ENCODE measurements at places on chromosomes 7 and 10. TPM values are rescaled to one million over a fixed set of nuclear protein-coding genes. Genes with fewer than 3 reads are reported as not detected.

DNA sequence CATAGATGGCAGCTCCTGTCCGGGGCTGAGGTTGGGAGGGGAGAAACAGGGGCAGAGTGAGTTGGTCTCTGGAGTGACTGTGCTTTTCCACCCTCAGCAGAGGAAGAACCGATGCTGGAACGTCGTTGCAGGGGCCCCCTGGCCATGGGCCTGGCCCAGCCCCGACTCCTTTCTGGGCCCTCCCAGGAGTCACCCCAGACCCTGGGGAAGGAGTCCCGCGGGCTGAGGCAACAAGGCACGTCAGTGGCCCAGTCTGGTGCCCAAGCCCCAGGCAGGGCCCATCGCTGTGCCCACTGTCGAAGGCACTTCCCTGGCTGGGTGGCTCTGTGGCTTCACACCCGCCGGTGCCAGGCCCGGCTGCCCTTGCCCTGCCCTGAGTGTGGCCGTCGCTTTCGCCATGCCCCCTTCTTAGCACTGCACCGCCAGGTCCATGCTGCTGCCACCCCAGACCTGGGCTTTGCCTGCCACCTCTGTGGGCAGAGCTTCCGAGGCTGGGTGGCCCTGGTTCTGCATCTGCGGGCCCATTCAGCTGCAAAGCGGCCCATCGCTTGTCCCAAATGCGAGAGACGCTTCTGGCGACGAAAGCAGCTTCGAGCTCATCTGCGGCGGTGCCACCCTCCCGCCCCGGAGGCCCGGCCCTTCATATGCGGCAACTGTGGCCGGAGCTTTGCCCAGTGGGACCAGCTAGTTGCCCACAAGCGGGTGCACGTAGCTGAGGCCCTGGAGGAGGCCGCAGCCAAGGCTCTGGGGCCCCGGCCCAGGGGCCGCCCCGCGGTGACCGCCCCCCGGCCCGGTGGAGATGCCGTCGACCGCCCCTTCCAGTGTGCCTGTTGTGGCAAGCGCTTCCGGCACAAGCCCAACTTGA, 2.7 kb downstream of the REPIN1 start:
- DNase-seq: no peak

DNA sequence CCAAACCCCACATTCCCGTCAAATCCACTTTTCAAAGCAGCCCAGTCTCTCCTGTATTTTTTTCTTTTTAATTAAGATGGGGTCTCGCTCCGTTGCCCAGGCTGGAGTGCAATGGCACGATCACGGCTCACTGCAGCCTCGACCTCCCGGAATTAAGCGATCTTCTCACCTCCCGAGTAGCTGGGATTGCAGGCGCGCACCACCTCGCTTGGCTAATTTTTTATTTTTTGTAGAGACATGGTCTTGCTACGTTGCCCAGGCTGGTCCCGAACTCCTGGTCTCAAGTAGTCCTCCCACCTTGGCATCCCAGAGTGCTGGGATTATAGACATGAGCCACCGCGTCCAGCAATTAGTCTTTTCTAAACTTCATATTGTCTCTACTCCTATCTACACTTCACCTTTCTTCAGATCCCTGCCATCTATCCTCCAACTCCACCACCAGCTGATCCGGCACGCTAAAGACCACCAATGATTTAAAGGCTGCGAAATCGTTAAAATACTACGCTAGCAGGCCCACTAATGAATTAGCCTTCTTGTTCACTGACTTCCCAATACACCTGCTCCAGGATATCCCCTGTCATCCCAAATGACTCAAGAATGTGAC, 525 bp upstream of the CHUK start:
- DNase-seq: no peak

DNA sequence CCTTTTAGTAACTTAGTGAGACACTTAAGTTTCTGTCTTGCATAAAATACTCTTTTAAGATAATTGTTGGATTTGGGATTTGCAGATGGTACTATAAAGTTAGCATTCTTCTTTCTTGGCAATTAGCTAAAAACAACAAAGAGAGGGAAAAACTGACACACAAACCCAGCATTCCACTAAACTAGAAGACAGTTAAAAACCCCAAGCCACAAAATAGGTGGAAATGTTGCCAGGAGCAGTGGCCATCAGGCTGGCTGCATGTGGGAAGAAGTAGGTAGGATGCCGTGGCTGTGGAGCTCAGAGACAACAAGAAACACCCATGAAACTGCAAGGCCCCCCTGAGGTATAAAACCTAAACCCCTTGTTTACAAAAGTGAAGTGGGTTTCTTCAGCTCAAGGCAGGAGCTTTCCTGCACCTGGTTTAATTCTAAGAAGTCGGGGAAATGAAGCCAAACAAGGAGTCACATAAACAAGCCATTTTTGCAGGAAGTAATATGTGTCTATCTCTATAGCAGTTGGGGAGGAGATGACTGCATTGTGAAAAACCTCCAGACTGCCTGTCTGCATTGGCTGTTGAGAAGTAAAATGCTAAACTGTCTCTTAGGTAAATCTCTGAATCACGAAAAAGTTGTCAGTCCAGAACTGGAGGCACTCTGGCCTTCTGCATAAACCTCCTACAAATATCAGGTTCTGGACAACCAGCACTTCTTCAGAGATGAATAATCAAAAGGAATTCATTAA, 9.5 kb downstream of the RAB18 start:
- peak; percentile 19 for DNase-seq

DNA sequence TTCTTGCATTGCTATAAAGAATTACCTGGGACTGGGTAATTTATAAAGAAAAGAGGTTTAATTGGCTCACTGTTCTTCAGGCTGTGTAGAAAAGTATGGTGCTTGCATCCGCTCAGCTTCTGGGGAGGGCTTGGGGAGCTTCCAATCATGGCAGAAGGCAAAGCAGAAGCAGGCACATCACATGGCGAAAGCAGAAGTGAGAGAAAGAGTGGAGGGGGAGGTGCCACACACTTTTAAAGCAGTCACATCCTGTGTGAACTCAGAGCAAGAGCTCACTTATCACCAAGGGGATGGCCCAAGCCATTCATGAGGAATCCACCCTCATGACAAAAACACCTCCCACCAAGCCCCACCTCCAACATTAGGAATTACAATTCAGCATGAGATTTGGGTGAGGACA, 303.5 kb downstream of the OTUD1 start:
- DNase-seq: no peak

DNA sequence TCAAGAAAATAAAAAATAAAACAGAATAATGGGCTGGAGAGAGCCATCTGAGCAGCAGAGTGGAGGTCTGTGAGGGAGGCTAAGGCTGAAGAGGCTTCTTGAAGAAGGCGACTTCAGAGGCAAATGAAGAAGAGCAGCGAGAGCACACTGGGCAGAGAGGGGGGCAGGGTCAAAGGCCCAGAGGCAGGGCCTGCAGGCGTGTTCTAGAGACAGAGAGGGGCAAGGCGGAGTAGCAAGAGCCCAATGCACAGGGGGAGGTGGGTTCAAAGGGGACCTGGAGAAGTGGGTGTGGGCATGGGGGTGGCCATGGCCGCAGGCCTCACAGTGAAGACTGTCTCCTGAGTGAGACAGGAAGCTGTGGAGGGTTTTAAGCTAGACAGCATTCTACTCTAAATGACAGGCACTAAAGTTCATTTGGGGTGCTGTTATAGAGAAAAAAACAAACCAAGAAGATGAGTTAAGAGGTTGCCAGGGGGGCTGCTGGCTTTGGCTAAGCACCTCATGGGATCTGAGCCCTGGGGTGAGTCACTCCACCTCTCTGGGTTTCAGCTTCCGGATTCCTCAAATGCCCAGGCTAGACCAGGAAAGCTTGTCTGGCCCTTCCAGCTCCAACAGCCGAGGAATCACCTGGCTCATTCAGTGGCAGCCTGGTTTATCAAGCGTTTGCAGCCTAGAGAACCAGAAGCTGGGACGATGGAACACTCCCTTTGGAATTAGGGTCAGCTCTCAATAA, 81.7 kb downstream of the DLG5 start:
- no peak for DNase-seq

GRCh38 chr10:44009891-44010632, 361.4 kb upstream of the ZNF32 start:
- no peak for DNase-seq

DNA sequence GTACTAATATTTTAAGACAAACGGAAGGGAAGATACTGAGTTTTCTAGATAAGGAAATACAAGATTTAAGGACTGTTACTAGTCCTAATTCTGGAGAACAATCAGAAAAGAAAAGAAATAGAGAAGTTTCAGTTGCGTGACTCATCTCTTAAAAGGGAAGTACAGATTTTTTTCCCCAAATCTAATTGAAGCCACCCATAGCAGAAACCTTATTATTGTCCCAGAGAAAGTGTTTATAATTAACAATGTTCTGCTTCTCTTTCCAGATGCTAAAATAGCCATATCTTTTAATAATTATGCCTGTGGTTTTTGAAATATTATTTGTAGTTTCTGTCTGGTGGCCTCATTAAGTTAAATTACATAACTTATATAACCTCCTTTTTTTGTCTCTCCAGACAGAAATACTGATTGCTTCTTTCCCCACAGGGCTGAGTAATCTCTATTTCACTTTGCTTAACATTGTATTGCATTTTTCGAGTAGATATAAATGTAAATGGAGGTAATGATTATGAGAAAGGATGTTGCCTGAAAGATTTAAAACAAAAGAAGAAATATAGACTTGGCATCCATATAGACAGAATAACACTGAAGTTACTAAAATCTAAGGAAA, 240.7 kb upstream of the MBL2 start:
- no peak for DNase-seq

DNA sequence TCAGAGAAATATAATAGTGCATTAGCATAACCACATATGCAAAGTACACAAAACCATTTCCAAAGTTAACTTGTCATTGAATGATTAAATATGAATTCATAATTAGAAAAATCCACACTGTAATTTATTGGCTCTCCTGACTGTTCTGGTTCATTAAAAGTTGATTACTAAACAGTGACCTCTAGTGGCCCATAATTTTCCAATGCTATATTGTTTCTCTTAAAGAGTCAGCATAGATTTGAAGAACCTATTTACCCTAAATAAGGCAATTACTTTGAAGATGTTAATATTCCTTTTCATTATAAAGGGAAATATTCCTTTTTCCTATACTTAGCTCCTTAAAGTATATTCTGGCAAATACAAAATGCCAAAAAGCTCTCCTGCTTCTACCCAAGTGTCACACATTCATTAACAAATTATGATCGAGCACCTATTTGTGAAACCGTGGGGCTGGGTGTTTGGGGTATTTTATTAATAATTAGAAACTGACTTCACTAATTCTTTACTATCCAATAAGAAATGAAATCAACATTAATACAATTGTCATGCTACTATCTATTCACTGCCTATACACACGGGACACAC, 86.2 kb downstream of the HIBADH start:
- no peak for DNase-seq

GRCh38 chr10:34736976-34737771, 77.9 kb downstream of the PARD3 start:
- DNase-seq: no peak

The FAM25A gene
- not detected for total RNA-seq
